ENCODE measurements at places on chromosomes 11 and 22.

DNA sequence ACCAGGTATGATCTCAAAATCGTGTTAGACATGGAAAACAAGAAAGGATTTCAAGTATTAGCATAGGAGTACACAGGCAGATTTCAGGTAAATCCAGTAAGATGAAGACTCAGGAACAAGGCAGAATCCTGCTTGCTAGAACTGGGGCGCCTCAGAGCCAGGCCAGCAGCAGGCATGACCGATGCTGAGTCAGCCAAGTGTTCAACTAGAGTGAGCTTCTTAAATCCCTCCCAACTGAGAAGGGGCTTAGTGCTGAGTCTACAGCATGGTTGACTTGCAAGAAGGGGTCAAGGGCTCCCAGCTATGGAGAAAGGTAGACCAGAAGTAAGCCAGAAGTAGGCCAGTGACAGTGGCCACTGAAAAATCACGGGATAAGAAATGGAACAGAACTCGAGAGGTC, 12.4 kb downstream of the GRAP2 start:
- no peak for DNase-seq

DNA sequence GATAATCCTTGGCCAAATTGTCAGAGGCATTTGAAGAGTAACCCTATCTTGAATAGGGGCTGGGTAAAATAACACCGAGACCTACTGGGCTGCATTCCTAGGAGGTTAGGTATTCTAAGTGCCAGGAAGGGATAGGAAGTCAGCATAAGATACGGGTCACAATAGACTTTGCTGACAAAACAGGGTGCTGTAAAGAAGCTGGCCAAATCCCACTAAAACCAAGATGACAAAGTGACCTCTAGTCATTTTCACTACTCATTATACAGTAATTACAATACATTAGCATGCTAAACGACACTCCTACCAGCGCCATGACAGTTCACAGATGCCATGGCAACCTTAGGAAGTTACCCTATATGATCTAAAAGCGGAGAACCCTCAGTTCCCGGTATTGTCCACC, 964 bp upstream of the REXO2 start:
- no peak for DNase-seq

DNA sequence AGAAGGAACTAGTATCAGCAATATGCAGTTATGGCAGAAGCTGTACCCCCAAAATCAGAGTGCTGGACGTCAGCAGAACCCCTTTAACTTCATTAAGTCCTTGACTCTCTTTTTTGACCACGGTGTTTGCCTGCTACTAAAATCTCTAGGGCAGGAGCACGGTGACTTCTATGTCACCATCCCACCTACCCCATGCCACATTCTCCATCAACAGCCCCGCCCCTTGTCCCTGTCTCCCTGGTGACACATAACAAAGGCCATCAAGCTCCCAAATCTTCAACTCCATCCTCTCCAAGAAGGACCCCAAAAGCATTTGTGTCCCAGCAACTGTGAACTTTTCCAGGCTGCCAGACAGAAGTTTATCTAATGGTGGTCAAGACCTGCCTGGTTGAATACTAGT, 894 bp downstream of the ADA2 start:
- no peak for DNase-seq

DNA sequence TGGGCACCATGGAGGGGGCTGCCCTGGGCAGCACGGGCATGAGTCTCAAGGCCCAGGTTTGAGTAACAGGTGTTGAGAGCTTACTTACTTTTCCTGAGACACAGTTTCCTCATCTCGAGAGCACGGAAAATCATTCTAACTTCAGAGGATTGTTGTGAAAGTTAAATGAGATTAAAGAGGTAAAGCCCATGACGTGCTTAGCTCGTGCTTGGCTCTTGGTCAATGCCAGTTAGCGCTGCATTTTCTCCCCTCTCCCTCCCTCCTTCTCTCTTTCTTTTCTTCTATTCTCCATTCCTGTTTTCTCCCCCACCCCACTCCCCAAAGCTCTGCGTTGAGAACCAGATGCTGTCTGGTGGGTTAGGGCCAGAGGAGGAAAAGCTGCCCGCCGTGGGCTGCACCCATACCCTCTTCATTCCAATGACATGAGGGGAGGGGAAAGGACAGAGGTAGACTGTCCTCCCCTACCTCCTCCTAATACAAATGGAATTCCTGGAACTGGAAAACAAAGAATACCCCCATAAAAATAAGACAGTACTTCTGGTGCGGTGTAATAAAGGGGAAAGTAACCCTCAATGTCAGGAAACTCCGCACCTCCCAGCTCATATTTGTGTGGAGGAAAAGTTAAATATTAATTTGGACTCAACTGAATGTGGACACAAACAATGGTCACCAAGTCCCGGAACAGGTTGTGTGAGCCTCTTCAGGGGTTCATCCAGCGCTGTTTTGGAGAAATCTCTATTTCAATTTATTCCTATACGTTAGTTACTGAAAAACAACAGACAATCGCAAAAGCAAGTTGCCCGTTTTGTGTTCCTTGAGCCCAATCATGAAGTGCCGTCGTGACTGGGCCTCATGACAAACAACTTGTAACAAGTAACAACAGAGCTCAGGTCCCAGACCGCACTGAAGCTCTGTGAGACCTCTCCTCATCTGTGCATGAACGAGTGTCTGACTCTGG, 54.8 kb upstream of the B3GAT1 start:
- DNase-seq = no peak

DNA sequence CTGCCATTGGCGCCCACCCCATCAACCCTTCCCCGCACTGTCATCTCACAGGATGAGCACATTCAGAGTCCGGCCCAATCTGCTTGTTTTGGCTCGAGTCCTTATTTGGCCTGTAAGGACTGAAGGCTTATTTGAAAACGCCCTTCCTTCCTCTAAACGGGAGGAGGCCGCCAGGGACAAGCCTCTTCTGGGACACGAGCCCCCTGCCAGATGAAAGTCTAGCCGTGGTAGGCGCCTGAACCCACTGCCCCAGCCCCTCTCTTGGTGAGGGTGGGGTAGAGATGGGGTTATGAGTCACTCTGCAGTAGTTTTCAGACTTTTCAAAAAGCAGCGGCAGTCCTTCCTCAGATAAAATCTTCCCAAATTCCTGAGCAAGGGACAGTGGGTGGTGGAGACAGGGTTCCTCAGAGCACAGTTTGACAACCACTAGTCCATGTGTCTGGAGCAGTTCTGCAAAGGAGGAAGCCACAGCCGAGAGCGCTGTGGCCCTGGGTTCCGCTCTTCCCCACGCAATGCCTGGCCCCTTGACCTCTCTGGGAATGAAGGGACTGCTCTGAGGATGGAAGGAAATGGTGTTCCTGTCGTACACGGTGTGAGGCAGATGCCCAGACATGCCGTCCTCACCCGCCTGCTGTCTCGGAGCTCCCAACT, 57.0 kb downstream of the MYH9 start:
- DNase-seq = no peak

DNA sequence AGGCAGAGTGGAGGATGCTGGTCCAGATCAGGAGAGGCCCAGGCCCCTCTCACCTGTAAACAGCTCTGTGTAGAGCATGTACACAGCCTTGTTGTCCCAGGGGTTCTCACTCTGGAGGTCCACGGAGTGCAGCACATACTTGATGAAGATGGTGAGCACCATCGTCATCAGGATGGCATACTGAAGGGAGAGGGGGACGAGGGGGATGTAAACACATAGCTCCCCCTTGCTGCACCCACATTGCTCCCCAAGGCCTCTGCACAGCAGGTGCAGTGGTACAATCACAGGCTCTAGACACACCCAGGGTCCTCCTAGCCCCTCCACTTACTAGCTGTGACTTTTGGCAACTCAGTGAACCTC, 2.9 kb downstream of the SYVN1 start:
- no peak for DNase-seq

DNA sequence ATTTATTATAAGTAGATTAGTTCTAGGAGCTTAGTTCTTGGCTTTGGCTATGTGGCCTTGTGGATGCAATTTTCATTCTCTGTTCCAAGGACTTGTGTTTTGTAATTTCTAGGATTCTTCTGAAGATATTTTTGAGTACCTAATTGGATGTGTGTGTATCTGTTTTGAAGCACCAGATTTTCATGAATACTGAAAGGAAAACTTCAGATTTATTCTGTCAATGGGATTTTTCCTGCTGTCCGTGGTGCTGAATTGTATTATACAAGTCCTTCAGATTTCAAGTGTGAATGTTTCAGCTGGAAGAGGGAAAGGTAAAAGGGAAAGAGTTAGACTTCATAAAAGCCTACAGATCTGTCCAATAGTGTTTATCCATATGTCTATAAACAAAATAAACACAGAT, 18.2 kb upstream of the SYN3 start:
- DNase-seq = no peak

DNA sequence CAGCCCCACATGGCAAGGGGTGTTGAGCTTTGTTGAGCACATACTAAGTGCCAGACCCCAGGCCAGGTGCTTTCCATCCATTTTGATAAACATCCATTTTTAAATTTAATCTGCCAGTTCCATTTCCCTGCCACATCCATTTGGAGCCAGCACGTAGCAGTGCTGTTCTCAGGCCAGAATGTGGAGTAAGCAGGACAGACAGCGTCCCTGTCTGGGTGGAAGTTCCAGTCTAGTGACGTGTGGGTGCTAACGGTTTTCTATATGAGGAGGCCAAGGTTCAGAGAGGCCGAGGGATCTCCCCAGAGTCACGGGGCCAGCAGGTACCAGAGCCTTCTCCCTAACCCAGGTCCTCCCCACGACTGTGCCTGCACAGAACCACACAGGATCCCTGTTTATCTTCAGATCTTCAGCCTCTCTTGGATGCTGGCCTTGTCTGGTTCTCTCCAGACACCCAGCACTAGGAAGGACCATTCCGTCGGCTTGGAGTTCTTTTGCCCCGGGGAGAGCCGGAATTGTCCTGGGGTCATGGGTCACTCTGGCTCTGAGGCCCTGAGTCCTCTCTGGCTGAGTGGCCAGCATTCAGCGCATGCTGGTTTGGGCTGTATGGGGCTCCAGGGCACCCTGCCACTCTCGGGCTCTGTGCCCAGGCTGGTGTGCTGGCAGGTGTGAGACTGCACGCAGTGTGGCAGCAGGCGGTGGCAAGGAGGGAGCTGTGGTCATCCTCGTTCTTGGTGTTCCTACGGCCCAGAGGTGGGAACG, 63.6 kb upstream of the PPARA start:
- DNase-seq = no peak

DNA sequence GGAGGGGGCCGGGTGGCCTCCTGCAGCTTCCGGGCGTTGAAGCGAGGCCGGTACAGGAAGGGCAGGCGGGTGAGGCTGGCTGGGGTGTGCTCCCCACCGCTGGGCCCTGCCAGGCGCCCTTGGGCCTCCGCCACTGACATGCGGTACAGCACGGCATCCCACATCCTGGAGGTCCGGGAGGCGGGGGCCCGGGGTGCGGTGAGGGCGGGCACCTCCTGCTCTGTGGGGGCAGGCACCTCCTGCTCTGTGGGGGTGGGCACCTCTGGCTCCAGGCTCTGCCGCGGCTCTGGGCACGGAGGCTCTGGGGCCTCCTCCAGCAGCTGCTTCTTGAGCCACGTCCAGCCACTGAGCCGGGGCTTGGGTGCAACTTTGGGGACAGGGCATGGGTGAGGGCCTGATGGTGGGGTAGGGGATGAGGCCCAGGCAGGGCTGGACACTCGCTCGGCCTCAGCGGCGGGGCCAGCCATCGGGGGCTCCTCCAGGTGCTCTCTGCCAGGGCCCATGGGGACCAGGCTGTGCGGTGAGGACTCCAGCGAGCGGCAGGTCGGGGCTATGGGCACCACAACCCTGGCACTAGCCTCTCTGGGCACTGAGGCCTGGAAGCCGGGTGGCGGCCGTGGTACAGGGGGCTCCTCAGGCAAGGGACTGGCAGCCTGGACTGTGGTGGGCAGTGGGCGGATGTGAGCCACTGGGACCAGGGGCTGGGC, 2.3 kb downstream of the PRR33 start:
- DNase-seq = no peak
